Esophagus squamous epithelium (tissue), 5 donors: ENCODE measurements at places on chromosomes 5 and 9.

- no peak for DNase-seq
Observed at GRCh38 chr5:32419791-32420190, 24.7 kb downstream of the ZFR start.

DNA sequence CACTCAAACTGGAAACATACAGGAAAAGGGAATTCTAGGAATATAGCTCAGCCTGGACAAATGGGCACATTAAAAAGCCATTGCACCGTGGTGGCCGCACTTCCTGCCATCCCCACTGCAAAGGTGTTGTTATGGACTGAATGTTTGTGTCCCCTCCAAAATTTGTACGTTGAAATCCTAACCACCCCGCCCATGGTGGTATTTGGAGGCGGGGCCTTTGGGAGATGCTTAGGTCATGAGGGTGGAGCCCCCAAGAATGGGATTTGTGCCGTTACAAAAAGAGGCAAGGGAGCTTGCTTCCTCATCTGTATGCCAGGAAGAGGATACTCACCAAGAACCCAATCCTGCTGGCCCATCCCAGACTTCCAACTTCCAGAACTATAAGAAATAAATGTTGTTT lies 1.1 kb upstream of the CMBL start:
- no peak for DNase-seq

DNA sequence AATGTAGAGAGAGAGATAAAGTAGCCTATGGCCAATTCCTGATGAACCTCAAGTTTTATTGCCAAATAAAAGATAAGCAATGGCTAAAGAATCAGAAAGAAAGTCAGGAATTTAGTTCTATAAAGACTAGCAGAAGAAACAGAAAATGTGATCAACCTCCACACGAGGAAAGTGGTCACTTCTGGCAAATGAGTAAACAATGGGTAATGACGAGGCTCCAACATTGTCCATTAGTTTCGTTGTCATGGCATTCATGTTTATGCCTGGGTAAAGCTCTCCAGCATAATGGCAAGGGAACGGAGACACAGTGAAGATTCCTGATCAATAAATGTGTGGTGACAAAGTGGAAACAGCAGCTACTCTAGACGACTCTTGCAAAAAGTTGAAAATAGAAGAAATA lies 341.8 kb upstream of the CTNND2 start:
- no peak for DNase-seq

DNA sequence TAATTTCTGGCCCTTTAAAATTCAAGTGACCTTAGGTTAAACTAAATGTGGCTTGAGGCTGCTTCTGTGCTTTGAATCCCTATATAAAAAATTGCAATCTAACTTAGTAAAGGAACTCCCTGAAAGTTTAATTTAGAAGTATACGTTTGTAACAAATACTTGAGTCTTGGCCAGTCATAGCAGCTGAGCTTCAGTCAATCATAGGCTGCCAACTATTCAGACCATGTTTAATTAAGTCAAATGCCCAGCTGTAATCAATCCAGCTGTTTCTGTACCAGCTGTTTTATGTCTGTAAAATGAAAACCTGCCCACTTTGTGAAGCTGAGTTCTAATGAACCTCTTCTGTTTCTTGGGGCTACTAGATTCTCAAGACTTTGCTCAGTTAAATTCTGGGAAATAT lies 760.1 kb downstream of the MAT2B start:
- no peak for DNase-seq
